ENCODE measurements at places on chromosomes 16 and 17.

DNA sequence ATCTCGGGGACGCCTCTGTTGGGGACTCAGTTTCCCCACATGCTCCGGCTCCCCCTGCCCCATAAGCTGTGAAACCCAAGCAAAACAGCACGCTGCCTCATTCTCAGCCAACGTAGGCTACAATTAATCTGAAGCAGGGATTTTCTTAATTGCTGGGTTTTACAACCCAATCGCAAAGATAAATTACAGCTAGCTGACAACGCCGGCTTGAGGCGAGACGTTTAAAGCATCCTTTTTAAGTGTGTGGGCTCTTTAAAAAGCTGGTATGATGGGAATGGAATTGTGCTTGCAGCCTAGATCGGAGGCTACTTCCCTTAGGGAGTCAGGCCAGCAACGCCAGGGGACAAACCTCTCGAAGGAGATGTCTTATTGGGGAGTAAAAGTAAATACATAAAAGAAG, 185.3 kb downstream of the ZNF423 start:
- no peak for DNase-seq

- DNase-seq: peak; percentile 89
These were observed 5.0 kb downstream of the CORO6 start for GRCh38 chr17:29617481-29618271.

- no peak for DNase-seq
These were observed 179.5 kb upstream of the CACNG5 start for GRCh38 chr17:66655461-66655860.

- no peak for DNase-seq
These were observed 51.2 kb downstream of the COPRS start for GRCh38 chr17:31807846-31808245.

- no peak for DNase-seq
These were observed 113.3 kb downstream of the UTP18 start for GRCh38 chr17:51373489-51374152.

DNA sequence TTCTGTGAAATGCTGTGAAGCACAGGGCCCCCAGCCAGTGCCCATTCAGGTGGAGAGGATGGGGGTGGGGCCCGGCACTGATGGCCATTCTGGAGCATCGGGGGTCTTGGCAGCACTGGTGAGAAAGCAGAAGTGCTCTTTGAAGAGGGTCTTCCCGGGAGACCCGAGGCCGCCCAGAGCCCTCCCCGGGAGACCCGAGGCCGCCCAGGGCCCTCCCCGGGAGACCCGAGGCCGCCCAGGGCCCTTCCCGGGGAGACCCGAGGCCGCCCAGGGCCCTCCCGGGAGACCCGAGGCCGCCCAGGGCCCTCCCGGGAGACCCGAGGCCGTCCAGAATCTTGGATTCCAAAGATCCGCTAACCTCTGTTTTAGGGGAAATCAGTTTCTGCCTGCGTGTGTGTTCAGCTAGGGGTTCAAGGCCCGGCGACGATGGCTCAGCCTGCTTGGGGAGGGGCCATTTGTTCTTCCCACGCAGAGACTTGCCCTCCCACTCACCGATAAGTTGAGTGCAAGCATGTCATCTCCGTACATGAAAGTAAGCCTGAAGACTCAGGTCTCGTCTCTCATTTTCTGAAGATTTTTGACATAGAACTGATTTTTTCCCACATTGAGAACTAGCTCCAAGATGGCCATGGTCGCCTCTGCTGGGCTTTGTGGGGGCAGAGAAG, 35.2 kb upstream of the CAPN15 start:
- no peak for DNase-seq

GRCh38 chr16:23060458-23061320, 88.6 kb downstream of the USP31 start:
- DNase-seq: peak; percentile 58
